CD8-positive, alpha-beta memory T cell (primary cell): ENCODE measurements at places on chromosomes 2 and 18. TPM values are rescaled to one million over a fixed set of nuclear protein-coding genes. Genes with fewer than 3 reads are reported as not detected.

Gene OR6B2
- polyA plus RNA-seq, result not detected

Gene SNRNP27
- 79.6 TPM for polyA plus RNA-seq

Gene DBI
- polyA plus RNA-seq, result 372 TPM

Gene REV1
- 25.5 TPM for polyA plus RNA-seq

Gene ANKRD30BL
- polyA plus RNA-seq, result not detected

Gene CNTNAP5
- polyA plus RNA-seq, result not detected

Gene APOB
- not detected for polyA plus RNA-seq

Gene ABCG5
- polyA plus RNA-seq, result not detected

Gene SLC9A4
- polyA plus RNA-seq, result not detected

Gene CYP27A1
- polyA plus RNA-seq, result not detected

Gene PLA2R1
- polyA plus RNA-seq, result not detected

Gene TMEM17
- polyA plus RNA-seq, result not detected

Gene ESCO1
- 11.0 TPM for polyA plus RNA-seq

Gene MARCHF4
- polyA plus RNA-seq, result not detected

Gene RFX8
- not detected for polyA plus RNA-seq
